ENCODE measurements at places on chromosomes 2 and 18. TPM values are rescaled to one million over a fixed set of nuclear protein-coding genes. Genes with fewer than 3 reads are reported as not detected.

GRCh38 chr2:66578054-66578686, 143.2 kb downstream of the MEIS1 start:
- no peak for DNase-seq

The CD207 gene
- not detected for total RNA-seq

DNA sequence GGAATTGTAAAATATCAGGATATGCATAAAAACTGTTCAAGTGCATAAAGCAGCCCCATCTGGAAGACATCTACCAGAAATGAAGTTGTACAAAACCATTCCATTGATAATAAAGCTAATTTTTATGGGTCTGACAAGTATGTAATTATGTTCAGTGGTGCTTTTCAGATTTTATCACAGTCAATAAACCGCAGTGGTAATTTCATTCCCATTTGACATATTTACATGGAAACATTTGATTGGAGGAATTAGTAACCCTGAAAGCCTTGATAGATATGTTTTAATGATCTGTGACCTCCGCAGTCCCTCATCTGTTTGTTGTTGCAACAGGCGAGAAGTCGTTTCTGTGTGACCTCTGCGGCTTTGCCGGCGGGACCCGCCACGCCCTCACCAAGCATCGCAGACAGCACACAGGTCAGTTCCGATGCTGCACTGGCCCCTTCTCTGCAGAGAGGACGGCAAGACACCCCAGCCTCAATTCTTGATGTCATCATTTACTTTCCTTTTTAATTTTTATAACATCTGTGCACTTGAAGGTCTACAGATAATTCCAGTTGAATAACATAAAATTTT, 283.1 kb downstream of the ZNF407 start:
- no peak for DNase-seq

The REG1A gene
- total RNA-seq, result not detected

DNA sequence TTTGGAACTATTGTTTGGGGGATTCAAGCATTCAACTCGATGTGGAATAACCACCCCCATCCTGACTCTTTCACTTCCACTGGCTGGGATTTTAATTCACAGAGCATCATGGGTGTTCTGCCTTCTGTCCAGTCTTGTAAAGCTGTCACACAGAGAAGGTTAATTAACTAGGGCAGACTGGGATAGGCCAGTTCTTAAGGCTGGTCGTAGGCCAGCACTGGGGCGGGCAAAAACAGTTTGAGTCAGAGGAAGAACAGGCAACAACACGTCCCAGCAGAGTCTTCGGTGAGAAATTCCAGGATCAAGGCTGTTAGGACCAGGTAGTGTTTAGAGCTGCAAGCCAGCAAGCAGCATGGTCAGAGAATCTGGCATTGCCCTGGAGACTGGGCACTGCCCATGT, 4.0 kb upstream of the RNF152 start:
- no peak for DNase-seq

- DNase-seq, result no peak
These were observed 39.8 kb upstream of the ITPRID2 start for GRCh38 chr2:181851726-181852125.

GRCh38 chr18:75475228-75475627, 47.7 kb upstream of the SMIM21 start:
- no peak for DNase-seq

The CDH7 gene
- not detected for total RNA-seq

DNA sequence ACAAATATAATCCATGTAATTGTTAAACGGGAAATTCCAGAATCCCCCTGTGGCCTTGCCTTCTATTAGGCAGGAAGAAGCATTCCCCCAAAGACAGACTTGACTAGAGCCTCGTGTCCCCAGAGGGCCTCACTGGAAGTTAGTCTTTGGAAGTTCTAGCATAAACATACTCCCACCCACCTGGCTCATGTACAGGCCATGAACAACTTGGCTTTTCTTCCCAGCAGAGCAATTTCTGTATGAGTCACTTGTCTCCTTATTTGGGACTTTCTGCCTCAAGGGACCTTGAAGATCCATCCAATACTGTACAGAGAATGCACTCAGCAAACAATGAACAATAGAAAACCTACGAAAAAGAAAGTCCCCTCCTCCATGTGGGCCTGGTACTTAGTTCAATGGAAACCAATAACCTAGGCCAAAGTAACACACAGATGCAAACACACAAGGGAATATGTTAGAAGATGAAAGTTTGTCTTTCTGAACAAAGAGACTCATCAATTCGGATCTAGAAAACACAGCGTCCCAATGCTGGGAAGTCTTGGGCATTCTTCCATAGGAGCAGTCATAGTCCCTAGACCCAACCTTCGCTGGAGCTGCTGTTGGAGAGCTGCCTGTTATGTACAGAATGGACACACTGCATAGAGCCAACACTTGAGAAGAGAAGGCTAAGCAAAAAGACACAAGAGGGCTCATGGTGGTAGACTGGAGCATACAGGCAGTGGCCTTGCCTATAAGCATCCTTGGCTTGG, 303.5 kb downstream of the HRH4 start:
- no peak for DNase-seq

DNA sequence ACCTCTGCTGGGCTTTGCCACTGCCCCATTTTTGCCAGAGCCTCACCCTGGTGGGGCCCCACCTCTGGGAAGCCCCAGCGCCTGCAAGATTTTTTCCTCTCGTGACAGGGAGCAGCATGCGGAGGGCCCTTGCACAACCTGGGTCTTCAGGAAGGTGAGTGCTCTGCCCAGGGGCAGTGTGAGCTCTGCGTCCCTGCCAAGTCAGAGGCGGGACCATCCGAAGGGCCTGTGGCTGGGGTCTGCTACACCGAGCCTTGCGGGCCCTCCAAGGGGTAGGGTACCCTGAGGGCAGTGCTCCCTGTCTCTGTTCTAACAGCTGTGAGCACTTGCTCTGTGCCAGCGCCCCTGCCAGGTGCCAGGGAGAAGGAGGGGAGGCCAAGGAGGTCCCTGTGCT, 5.8 kb upstream of the ODC1 start:
- no peak for DNase-seq

- DNase-seq, result peak; percentile 62
These were observed 34.9 kb downstream of the RAB10 start for GRCh38 chr2:26068602-26069298.

- peak; percentile 49 for DNase-seq
These were observed 403 bp downstream of the TMEM127 start for GRCh38 chr2:96265349-96265839.

The METTL5 gene
- 53.3 TPM for total RNA-seq

- DNase-seq, result no peak
These were observed 258.3 kb downstream of the PRKCE start for GRCh38 chr2:45909677-45910191.

- peak; percentile 54 for DNase-seq
These were observed 73.8 kb downstream of the MAP3K20 start for GRCh38 chr2:173149491-173149890.

- no peak for DNase-seq
These were observed 9.5 kb downstream of the DIPK1C start for GRCh38 chr18:74447404-74448152.

DNA sequence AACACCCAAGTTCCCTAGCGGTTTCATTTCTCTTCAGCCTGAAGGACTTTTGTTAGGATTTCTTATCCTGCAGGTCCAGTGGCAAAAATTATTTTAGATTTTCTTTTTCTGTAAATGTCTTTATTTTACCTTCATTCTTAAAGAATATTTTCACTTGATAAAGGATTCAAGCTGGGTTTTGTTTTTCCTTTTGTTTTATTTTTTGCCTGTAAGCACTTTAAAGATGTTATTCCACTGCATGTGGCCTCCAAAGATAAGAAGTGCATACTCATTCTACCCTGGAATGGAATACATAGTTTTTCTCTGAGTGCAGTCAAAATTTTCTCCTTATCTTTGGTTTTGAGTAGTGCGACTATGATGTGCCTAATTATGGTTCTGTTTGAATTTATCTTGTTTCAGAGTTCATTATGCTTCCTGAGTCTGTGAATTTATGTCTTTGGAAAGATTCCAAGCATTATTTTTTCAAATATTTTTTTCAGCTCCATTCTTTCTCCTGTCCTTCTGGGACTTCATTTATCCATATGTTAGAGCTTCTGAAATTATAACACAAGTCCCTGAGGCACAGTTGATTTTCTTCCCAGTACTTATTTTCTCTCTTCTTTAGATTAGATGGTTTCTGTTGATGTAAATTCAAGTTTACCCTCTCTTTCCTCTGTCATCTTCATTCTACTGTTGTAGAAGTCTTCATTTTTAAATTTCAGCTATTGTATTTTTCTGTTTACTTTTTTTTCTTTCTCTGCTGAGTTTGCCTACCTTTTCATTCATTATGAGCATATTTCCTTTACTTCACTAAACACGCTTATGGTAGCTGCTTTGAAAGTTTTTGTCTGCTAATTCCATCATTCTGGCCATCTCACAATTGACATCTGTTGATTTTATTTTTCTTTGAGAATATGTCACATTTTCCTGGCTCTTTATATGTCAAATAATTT, 69.6 kb downstream of the MAPRE2 start:
- DNase-seq, result no peak

- DNase-seq, result no peak
These were observed 748.1 kb upstream of the LRATD1 start for GRCh38 chr2:13884291-13884976.

The CTLA4 gene
- total RNA-seq, result 20.1 TPM
